ENCODE measurements at places on chromosomes 6 and 20.

- H3K27me3 ChIP-seq, result no peaks in the 10 kb centered on the region
- no peak for DNase-seq
- no peak overlapping the region for H3K27ac ChIP-seq
Measured at GRCh38 chr20:11852811-11853210, 64.9 kb upstream of the BTBD3 start.

DNA sequence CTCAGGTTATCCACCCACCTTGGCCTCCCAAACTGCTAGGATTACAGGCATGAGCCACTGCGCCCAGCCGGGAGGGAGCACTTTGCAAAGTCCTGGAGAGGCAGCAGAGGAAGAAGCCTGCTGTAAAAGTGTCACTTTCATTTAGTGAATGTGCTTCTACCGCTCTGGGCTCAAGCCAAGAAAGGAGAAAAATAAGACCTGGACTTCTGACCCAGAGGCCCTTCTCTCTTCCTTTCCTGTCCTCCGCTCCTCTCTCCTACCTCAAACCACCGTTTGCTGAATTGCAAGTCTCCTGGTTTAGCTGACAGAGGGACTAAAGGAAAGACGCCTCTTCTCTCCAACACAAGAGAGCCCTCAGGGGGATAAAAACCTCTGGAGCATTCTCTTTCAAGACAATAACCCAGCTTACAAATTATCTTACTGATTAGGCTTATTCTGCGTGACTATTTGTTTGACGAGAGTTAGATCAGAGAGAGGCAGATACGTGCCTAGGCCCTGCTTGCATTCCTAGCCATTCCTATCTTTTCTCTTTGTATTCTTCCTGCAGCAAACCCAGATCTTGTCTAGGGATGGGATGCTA is 84.2 kb upstream of the SLC22A23 start:
- no peaks in the 10 kb centered on the region for H3K27me3 ChIP-seq
- H3K4me3 ChIP-seq, result no peak overlapping the region
- no peak for DNase-seq
- no peaks in the 10 kb centered on the region for H3K4me1 ChIP-seq

DNA sequence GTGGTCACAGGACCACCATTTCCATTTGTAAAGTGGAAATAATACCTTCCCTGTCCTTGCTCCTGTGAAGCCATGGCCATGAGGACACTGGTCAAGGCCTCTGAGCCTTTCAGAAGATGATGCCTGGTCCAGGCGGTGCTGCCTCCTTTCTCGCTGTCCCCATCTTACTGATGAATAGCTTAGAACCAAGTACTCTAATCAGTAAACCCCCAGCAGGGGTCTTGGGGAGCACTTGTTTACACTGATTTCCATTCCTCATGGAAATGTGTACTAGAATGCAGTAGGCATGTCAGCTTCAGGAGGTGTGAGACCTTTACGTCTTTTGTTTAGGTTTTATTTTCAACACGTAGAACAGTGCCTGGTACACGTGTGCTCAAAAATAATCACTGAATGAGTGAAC is 75.1 kb downstream of the DZANK1 start:
- no peaks in the 10 kb centered on the region for H3K36me3 ChIP-seq
- no peak overlapping the region for H3K4me3 ChIP-seq
- no peak overlapping the region for H3K27ac ChIP-seq
- H3K4me1 ChIP-seq, result no peaks in the 10 kb centered on the region
- DNase-seq, result no peak
- no peaks in the 10 kb centered on the region for H3K27me3 ChIP-seq

DNA sequence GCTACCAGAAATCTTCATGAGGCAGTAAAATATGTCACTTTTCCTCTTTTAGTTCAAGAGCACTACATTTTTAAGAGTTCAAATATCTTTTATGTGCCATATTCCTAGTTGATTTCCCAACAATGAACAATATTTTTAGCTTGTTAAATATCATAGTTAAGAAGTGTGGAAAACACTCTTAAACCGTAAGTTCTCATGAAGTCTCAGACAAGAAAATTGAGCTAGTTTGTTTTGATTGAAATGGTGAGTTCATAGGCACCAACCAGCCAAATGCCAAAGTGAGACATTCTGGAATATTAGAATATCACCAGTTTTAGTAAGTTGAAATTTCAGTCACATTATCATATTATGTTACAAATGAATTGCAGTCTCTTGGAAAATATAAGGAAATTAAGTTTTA is 277.2 kb upstream of the HSF2 start:
- no peaks in the 10 kb centered on the region for H3K4me1 ChIP-seq
- DNase-seq, result no peak
- no peak overlapping the region for H3K4me3 ChIP-seq
- no peaks in the 10 kb centered on the region for H3K36me3 ChIP-seq
- H3K27ac ChIP-seq, result no peak overlapping the region
- no peaks in the 10 kb centered on the region for H3K27me3 ChIP-seq

DNA sequence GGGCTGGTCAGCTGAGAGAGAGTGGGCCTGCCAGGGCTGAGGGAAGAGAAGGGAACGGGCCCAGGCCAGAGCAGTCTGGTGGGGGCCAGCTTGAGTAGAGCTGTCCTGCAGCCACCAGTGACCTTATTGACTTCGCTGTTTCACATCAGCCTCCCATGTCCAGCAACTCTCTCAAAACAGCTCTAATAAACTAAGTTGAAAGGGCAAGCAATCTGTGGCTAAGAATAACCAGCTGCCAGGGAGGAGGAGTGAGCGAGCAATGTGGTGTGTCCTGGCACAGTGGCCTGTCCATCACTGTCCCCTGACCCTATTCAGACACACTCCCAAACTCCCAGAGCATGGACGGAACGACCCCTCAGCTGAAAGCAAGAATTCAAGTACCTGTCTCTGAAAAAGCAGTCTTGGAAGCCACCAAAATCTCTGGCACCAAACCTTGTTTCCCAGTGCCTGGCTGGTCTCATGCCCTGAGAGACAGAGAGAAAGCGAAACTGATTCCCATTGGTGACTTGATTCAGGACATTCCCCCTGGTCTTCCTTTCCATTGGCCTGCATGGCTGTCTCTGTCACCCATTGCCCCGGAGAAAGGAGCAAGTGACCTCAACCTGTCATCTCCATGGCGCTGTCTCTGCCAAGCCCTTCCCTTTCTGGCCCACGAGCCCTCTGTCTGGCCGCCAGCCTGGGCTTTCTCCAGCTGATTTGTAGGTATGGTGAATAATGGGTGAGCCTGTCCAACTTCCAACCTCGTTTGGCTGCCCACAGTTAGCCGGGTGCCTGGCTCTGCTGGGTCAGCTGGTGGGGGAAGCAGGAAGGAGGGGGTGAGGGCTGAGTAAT is at the start of gene DDO:
Gene DDO, minus strand, starts transcription at position 490 of the 831 bp plus-strand sequence. CDS start 2,113 bp downstream, outside the sequence.
- peak within 1 kb of the TSS; percentile 47 for H3K4me3 ChIP-seq
- peak; percentile 40 for DNase-seq
- H3K36me3 ChIP-seq, result no peaks in the 10 kb centered on the region
- no peaks in the 10 kb centered on the region for H3K27me3 ChIP-seq

DNA sequence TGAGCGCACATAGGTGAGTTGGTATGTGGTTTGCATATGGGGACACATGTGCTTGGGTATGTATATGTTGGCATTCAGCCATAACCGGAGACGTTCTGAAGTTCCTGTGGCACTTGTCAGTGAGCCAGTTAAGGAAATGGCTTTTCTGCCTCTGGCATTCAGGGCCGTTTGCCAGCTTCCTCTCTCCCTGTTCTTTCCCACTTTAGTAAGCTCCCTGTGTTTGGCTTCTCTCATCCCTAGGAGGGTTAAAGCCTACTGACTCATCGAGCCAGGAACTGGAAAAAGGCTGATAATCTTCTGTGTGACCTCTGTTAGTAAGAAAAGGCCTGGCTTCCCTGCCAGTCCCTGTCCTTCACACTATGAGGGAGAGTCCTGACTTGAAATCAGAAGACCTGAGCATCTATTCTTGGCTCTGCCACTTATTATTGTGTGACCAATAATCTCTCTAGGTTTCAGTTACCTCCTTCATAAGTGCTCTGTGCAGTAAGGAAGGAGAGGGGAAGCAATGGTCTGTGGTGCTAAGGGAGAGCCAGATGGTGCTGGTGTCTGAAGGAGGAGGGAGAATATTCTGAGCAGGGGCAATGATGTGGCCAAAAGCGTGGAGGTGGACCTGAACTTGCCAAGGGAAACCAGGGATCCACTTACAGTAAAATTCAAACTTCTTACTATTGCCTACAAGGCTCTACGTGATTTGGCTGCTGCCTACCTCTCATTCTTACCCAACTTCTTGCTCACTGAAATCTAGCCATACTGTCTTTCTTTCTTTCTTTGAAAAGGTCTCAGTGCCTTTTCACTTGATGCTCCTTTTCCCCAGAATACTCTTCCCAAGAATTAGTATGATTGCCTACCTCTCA is 31.4 kb downstream of the ACSS2 start:
- no peaks in the 10 kb centered on the region for H3K36me3 ChIP-seq
- H3K27ac ChIP-seq, result no peak overlapping the region
- no peaks in the 10 kb centered on the region for H3K27me3 ChIP-seq
- H3K4me3 ChIP-seq, result no peak overlapping the region

DNA sequence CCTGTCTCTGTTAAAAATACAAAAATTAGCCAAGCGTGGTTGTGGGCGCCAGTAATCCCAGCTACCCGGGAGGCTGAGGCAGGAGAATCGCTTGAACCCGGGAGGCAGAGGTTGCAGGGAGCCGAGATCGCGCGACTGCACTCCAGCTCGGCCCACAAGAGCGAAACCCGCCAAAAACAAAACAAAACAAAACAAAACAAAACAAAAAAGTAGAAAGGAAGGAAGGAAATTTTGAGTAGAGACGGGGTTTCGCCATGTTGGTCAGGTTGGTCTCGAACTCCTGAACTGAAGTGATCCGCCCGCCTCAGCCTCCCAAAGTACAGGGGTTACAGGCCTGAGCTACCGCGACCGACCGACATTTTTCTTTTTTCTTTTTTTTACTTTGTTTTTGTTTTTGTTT is 30.6 kb upstream of the PRSS16 start:
- DNase-seq, result no peak
- H3K36me3 ChIP-seq, result no peaks in the 10 kb centered on the region

DNA sequence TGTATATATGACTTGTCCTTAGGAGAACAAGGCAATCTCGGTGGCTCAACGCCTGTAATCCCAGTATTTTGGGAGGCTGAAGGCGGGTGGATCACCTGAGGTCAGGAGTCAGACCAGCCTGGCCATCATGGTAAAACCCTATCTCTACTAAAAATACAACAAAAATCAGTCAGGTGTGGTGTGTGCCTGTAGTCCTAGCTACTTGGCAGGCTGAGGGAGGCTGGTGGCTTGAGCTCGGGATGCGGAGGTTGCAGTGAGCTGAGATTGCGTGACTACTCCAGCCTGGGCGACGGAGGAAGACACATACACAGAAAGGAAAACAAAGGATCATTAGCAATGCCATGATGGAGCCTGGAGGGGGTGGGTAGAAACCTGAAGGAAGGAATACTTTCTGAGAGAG is 166.6 kb upstream of the RREB1 start:
- no peaks in the 10 kb centered on the region for H3K27me3 ChIP-seq
- H3K4me3 ChIP-seq, result no peak overlapping the region
- H3K4me1 ChIP-seq, result no peaks in the 10 kb centered on the region
- H3K36me3 ChIP-seq, result no peaks in the 10 kb centered on the region
- H3K27ac ChIP-seq, result no peak overlapping the region

DNA sequence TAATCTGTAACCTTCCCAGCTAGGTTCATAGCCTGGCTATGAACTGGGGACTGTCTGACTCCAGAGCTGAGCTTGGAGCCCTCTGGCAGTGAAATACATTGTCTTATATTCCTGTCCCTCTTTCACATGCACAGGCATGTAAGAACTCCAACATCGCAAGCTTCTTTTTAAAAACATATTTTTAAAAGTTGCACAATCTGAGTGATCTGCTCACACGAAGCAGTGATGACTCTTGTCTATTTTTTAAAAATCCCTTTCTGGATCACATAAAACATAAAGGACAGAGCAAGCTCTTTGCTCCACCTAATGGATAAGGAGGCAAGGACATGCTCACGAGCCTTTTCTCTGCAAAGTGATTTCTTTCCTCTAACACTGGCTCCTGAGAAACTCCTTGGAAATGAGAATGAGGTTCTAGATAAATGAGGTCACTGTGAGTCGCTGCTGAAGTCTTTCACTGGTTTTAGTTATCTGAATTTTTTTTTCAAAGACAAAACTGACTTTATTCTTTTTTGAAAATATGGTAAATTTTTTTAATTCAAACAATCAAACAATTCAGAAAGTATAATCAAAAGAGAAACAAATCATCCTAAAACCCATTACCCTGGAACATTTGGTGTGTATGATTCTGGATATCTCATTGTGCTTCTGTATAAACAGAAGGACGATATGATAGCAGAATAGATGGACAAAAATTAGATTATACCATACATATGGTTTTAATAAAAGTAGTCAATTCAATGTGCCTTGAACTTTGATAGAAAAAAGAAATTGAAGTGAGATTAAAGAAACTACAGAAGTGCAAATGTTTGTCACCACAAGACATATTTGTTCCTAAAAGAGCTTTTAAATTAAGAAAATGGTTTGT is 30.8 kb downstream of the IL20RA start:
- no peaks in the 10 kb centered on the region for H3K36me3 ChIP-seq
- no peaks in the 10 kb centered on the region for H3K27me3 ChIP-seq
- no peaks in the 10 kb centered on the region for H3K4me1 ChIP-seq
- H3K4me3 ChIP-seq, result no peak overlapping the region
- H3K27ac ChIP-seq, result no peak overlapping the region
- DNase-seq, result peak; percentile 34

DNA sequence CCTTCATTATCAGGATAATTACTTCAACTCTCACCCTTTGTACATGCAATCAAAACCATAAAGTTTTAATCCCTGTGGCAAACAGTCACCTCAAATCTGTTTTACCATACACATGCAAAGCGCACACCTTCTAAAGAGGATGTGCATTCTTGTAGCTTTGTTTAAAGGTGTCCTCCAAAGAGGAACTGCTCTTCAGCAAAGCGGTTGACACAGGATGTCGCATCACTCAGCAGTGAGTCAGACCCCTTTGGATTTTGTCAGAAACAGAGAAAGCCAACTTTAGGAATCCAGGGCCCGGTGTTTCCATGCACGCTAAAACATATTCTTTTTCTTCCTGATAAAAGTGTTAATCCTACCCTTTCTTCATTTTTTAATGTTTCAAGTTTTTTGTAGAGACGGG is 268.3 kb upstream of the ARID1B start:
- no peak for DNase-seq
- no peaks in the 10 kb centered on the region for H3K4me1 ChIP-seq
- H3K27me3 ChIP-seq, result no peaks in the 10 kb centered on the region

GRCh38 chr6:145498425-145498824 is 236.9 kb downstream of the EPM2A start:
- H3K27ac ChIP-seq, result no peak overlapping the region
- no peaks in the 10 kb centered on the region for H3K36me3 ChIP-seq
- no peak for DNase-seq
- H3K27me3 ChIP-seq, result no peaks in the 10 kb centered on the region

GRCh38 chr6:11217360-11218101 is 14.9 kb downstream of the NEDD9 start:
- no peak for DNase-seq
- H3K27ac ChIP-seq, result no peak overlapping the region
- no peaks in the 10 kb centered on the region for H3K4me1 ChIP-seq
- no peak overlapping the region for H3K4me3 ChIP-seq
- no peaks in the 10 kb centered on the region for H3K36me3 ChIP-seq
- no peaks in the 10 kb centered on the region for H3K27me3 ChIP-seq

GRCh38 chr6:6969761-6970223 is 138.0 kb upstream of the RREB1 start:
- H3K4me1 ChIP-seq, result no peaks in the 10 kb centered on the region
- DNase-seq, result no peak
- H3K4me3 ChIP-seq, result no peak overlapping the region
- no peaks in the 10 kb centered on the region for H3K36me3 ChIP-seq

- H3K36me3 ChIP-seq, result no peaks in the 10 kb centered on the region
- H3K27ac ChIP-seq, result no peak overlapping the region
- no peaks in the 10 kb centered on the region for H3K4me1 ChIP-seq
- no peak overlapping the region for H3K4me3 ChIP-seq
- no peaks in the 10 kb centered on the region for H3K27me3 ChIP-seq
Measured at GRCh38 chr6:37547564-37548061, 47.9 kb upstream of the CCDC167 start.

Measured in MM.1S (cell line).